ENCODE measurements at places on chromosomes 4 and X.

GRCh38 chr4:128979934-128980333 is 113.4 kb downstream of the SCLT1 start:
- no peak for DNase-seq

- DNase-seq = peak; percentile 47
Observed at GRCh38 chr4:56048702-56049431, 100.1 kb downstream of the CEP135 start.

- peak; percentile 2 for DNase-seq
Observed at GRCh38 chr4:30380404-30380998, 339.7 kb upstream of the PCDH7 start.

DNA sequence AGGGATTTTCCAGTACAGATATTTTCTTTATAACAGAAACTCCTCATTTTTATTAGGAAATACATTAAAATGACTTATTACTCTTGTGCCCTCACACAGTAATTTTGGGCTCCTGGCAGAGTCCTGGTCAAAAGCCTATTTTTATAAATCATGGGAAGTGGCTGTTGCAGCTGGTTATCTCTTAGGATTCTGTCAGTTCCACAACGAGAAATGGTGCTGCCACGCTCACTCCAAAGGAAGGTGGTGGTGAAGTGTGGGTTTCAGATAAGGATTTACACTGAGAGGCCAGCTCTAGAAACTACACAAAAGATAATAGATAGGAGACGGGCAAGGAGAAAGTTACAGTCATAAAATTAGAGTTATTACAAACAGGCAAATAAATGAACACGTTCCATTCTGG is 159.2 kb upstream of the FAM241A start:
- no peak for DNase-seq

DNA sequence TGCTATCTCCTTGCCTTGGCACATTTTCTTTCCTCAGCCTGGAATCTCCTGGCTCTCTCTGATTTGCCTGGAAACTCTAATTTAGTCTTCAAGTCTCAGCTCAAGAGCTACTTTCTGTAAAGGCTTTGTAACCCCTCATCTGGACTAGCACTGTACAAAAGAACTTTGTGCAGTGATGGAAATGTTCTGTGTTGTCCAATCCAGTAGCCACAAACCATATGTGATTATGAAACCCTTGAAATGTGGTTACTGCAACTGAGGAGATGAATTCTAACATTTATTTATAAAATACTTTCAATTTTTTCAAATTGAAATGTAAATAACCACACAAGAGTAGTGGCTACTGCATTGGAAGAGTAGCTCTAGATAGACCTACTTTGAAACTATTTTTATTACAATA is 66.6 kb upstream of the HS3ST1 start:
- no peak for DNase-seq

DNA sequence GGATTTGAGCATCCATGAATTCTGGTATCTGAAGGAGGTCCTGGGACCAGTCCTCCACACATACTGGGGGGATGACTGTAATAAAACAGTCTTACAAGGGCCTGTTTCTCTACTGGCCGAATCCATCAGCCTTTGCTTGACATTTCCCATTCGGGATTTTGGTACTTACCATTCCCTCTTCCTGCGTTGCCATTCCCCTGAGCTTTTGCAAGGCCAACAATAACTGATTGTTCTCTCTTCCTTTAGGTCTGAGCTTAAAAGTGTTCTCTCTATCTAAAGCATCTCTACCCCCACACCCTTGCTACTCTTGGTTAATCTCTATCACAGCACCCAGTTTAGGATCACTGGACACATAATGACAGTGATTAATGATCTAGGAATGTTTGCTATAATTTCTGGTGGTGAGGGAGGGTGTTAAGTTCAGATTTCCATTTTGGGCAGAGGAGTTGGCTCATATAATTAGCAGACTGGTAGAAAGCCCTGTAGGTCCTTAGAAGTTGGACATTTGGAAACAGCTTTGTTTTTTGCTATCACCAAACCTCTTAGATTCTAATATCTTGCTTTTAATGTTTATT is 29.4 kb downstream of the TMA16 start:
- no peak for DNase-seq

DNA sequence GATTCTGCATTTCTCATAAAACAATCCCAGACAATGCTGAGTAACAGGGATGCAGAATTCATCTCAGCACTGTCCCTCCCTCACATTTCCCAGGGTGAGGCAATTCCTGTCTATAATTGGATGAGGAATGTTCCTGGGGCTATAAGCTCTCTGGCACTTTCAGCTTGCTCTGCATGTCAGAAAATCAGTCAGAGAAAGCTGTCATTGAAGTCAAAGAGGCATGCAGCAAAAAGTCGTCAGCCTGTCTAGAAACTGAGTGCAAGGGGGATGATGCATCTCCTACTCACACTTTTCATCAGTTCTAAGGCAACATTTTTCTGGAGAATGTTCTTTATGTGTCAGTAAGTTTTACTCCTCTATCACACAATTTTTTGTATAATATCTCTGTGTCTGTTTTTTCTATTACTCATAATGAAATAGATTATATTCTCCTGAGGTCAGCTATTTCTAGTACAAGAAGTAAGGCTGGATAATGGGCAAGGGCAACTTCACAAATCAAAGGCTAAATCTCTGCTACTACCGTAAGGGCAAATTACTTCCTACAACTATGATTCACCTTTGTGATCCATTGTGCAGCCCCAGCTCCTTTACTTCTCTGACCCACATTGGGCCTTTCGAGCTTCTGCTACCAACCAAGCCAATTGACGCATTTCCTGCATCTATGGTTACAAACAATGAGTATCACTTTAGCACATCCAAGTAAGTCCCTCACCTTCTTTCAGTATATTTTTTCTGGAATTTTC is 56.0 kb downstream of the TASL start:
- DNase-seq = no peak
